ENCODE measurements at places on chromosomes 13 and 19.

DNA sequence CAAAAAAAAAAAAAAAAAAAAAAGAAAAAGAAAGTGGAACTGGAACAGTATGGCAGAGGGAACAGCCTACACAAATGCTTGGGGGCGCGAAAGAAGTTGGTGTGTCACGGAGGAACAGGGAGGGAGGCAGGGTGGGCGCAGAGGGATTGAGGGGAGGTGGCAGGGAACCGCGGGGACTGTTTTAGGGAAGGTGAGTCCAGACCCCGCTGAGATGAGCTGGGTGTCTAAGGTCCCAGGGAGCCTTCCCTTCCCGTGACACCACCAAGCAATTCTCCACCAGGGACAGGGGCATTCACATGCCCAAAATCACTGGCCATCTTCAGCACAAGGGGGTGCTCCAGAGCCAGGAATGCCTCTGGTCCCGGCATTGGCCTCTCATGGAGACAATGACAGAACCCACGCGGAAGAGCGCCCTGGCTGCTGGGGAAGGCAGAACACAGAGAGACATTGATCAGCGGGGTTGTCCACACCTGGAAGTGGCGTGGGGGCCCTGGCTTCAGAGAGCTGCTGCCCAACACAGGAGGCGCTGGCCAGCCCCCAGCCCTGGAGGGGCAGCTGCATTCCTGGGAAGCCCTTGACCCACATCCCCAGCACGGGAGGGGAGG, 6.9 kb downstream of the PEAK3 start:
- peak; percentile 56 for DNase-seq

GRCh38 chr13:113152984-113153809, 5.3 kb upstream of the PROZ start:
- no peak for DNase-seq

GRCh38 chr19:38283271-38283670, 18.9 kb downstream of the SPINT2 start:
- DNase-seq = no peak

GRCh38 chr13:94710881-94711560, 1.3 kb downstream of the SOX21 start:
- no peak for DNase-seq

- DNase-seq = peak; percentile 52
Measured at GRCh38 chr13:40315416-40316064, 350.9 kb downstream of the FOXO1 start.

GRCh38 chr19:2547033-2547680, 71.2 kb downstream of the GADD45B start:
- DNase-seq = no peak

- peak; percentile 80 for DNase-seq
Measured at GRCh38 chr19:48962029-48962848, 2.9 kb upstream of the FTL start.

- DNase-seq = no peak
Measured at GRCh38 chr13:111217641-111218040, 102.5 kb downstream of the ARHGEF7 start.

DNA sequence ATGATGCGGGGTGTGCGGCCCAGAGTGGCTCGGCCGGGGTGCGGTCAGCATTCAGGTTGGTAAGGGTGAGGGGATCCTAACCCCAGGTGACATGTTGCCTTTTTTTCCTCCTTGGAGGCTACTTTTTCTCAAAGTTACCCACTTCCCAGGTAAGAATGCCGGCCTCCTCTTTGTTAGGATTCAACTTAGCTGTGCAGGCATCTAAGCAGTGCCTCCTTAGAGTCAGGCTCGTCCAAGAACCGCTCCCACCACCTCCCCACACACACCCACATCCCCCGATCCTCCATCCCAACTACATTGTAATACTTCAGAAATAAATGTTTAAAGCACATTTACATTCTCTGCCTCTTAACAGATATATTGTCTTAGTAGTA, 733 bp upstream of the ENOX1 start:
- no peak for DNase-seq

GRCh38 chr19:32744555-32745325, 25.2 kb downstream of the TDRD12 start:
- DNase-seq = no peak

DNA sequence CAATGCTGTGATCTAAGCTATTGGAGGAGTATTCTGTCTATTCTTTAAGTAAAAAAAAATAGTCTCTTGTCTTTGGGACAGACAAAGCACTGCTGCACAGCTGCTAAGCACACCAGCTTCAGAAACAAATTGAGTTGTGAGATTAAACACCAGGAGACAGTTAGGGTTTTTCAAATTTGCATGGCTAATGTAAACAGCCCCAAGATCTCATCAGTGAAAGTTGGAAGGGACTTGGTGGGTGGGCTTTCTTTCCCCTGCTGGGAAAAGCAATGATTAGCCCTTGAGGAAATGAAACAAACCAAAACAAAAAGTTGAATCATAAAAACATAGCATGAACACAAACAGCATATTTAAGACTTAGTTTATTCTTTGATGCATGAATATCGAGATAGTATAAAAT, 143.6 kb upstream of the SLITRK1 start:
- DNase-seq = no peak

GRCh38 chr13:48782429-48782840, 128.7 kb downstream of the CYSLTR2 start:
- DNase-seq = no peak

DNA sequence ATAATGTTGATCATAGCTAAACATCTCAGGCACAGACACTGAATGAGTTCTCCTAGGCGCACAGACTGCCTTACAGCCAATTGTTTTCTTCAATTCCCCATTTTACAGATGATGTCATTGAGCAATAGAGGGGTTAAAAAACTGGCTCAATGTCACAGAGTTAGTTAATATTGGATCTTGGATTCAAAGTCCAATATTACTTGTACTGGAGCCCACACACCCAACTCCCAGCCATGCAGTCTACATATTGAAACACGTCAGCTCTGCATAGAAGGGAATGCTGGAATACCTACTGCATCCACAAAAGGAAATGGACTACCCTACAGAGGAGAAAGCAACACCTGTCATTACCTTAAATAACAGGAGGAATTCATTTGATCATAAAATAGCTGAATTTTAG, 76.1 kb upstream of the SLC15A1 start:
- DNase-seq = no peak

DNA sequence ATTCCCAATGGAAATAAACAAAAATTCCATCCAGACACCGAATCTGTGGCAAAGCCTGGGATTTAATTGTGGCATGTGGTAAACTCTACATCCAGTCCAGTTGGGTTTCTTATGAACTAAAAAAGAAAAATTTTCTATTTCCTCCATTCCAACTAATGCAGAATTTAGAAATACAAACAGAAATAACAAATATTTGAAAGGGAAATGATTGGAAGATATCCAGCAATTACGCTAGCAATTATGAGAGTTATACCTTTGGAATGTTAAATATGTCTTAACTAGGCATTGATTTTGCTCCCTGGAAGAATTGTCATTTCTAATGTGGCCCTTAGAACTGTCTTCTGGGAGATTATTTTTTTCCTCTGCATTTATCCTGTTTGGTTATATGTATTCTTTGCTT, 421.4 kb upstream of the KLHL1 start:
- no peak for DNase-seq

DNA sequence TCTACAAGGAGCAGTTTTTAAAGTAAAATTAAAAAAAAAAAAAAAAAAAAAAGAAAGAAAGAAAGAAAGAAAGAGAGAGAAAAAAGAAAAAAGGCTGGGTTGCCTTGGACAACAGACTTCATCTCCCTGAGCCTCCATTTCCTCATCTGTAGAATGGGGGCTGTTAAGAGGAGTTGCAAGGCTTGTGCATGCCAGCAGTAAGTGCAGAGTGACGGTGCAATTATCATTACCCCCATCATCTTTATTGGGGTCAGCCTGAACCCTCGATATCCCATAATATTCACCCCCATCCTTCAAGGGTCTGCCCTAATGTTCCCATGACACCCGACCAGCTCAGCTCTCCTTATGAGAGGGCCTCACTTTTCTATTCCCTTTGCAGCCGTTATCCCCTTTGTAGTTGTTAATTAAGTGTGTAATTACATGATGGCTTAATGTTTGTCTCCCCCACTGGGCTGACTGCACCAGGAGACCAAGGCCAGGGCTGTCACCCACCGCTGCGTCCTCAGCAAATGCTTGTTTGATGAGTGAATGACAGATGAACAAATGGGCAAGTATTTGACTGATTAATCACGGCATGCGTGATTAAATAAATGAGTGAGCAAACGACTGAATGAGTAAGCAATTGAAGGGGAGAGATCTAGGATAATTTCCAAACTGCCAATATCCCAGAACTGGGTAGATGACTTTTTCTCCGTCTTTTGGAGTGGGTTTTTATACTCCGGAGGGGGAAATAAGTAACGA, 10.1 kb downstream of the FOSB start:
- peak; percentile 34 for DNase-seq

- no peak for DNase-seq
Measured at GRCh38 chr13:67033170-67033569, 197.0 kb downstream of the PCDH9 start.

GRCh38 chr19:38731654-38732301, 12.5 kb downstream of the CAPN12 start:
- DNase-seq = no peak

GRCh38 chr13:77475345-77476084, 60.0 kb upstream of the SCEL start:
- no peak for DNase-seq

DNA sequence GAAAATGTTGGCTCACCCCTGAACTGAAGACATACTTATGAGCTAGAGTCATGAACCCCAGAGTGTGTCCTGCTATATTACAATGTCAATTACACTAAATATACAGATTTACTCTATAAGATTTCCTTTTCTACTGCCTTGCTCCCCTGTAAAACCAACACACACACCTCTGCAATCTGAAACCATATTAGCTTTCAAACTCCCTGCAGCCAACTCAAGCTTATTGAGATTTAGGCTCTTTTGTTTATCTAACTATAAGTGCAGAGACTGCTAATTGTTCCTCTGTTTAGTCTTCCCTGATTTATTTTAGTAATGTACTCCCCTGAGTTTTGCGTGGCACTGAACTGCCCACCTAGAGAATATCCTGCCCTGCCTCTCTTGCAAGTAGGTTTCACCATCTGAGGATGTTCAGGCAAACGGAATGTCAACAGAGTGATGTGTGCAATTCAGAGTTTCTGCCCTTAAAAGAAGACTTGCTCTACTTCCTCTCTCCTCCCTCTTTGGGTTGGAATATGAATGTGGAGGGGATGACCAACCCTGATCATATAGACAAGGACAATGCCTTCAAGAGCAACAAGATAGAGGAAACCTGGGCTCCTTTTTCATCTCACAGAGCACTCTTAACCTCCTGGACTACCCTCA, 22.3 kb downstream of the FAM216B start:
- DNase-seq = no peak

DNA sequence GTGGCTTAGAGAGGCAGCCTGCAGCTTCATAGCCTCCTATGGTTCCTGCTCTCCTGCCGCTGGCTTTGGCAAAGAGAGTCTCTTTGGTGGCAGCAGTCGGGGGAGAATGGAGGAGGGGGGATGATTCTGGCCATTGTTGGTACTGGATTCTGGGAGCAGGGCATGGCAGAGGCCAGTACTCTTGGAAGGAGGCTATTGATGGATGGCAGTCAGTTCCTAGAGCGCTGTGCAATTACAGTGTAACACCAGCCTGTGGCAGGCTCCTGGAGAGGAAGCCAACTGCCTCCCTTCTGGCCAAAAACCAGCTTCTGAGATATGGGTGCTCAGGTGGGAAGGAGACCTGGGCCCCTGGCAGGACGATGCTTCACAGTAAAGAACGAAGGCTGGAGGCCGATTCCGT, 47.9 kb upstream of the TMTC4 start:
- no peak for DNase-seq

DNA sequence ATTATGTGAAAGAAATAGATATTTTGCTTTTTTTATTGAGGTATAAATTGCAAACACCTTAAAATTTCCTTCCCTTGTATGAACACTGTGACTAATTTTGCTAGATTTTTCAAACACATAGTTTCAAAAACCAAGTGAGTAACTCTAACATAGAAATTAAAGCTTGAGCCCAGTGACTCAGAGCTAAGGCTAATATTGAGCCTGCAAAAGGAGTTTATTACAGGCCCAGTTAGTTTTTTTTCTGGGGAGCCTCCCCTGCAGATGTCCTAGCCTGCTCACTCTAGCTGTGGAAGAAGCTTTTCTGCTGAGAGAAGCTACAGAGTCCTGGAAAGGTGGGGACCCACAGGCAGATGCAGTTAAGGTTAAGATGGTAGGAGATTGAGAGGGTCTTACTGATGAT, 3.4 kb downstream of the ZNF430 start:
- no peak for DNase-seq

- no peak for DNase-seq
Measured at GRCh38 chr13:98577836-98578285, 954 bp upstream of the STK24 start.

GRCh38 chr19:39053276-39054090, 21.1 kb upstream of the FBXO27 start:
- no peak for DNase-seq

- peak; percentile 78 for DNase-seq
Measured at GRCh38 chr13:44259045-44260027, 114.3 kb upstream of the SERP2 start.

DNA sequence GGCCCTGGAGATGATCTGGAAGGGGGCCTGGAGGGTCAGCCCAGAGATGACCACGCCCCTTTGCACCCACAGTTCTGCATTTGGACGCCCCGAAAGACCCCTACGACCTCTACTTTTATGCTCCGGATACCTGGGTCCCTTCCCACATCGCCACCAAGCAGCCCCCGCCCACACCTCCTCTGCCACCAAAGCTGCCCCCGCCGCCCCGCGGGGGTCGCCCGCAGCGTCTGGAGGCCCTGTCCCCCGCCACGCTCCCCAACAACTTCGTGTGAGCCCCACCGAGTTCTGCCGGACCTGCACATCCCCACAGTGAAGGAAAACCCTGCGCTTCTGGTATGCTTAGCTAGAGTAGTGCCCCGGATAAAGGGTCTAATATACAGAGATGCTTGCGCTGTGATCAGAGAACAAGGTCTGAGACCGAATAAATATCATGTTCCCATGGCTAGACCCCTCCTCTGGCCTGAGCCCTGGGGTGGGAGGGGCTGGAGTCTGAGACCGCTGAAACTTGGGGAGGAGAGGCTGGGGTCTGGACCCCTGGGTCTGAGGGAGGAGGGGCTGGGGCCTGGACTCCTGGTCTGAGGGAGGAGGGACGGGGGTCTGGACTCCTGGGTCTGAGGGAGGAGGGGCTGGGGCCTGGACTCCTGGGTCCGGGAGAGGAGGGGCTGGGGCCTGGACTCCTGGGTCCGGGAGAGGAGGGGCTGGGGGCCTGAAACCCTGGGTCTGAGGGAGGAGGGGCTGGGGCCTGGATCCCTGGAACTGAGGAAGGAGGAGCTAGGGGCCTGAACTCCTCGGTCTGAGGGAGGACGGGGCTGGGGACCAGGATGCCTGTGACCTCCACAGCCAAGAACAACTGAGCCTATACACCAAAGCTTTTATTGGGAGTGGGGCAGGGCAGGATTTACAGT, 3.6 kb downstream of the GFY start:
- DNase-seq = no peak

Measured in stimulated activated naive CD8-positive, alpha-beta T cell treated with anti-CD3 and anti-CD28 coated beads, Interleukin-15, Interleukin-2, amounts not matched to agents 100 U/mL and 50 U/mL, for 24 hours (primary cell).